KBM-7 (cell line): ENCODE measurements at places on chromosomes 3 and 15.

- DNase-seq = no peak
These were observed 246.9 kb upstream of the LRIG1 start for GRCh38 chr3:66747696-66748095.

- DNase-seq = no peak
These were observed 563.4 kb upstream of the DPPA4 start for GRCh38 chr3:109900783-109901182.

DNA sequence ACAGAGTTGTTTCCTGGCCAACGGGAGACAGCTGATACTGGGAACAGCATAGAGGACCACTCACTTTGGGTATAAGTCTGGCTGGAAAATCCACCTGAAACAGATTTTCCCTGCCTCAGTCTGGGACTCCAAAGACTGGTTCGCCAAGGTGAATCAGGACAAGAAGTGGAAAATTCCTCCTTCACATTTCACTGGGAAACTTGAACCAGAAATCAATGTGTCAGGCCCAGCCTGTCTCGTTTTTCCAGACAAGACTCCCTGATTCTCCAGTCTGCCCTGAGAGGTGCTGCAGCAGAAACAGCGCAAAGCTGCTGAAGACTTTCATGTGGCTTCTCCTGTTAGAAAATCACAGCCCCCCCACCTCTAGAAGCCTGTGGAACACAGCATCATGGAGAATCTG, 269.8 kb downstream of the OPA1 start:
- no peak for DNase-seq

DNA sequence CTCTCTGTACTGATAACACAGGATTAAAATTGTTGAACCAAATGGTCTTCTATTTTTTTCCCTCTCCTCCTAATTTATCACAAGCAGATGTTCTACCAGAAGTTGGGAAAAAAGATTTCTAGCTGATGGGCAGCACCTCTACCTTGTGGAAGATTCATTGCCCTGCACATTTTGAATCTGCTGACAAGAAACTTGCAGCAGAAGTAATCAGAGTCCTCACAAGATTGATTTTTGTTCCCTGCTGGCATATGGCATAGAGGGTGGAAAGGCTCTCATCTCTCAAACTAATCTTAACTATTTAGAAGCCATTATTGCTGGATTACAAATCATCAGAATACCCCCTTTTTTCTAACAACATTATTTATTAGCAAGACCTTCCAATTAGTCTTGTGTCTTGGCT, 148.9 kb upstream of the MEIS2 start:
- no peak for DNase-seq

GRCh38 chr3:128083980-128084674, 31.9 kb downstream of the SEC61A1 start:
- no peak for DNase-seq

- no peak for DNase-seq
These were observed 348.6 kb upstream of the CCDC54 start for GRCh38 chr3:107028626-107029025.

DNA sequence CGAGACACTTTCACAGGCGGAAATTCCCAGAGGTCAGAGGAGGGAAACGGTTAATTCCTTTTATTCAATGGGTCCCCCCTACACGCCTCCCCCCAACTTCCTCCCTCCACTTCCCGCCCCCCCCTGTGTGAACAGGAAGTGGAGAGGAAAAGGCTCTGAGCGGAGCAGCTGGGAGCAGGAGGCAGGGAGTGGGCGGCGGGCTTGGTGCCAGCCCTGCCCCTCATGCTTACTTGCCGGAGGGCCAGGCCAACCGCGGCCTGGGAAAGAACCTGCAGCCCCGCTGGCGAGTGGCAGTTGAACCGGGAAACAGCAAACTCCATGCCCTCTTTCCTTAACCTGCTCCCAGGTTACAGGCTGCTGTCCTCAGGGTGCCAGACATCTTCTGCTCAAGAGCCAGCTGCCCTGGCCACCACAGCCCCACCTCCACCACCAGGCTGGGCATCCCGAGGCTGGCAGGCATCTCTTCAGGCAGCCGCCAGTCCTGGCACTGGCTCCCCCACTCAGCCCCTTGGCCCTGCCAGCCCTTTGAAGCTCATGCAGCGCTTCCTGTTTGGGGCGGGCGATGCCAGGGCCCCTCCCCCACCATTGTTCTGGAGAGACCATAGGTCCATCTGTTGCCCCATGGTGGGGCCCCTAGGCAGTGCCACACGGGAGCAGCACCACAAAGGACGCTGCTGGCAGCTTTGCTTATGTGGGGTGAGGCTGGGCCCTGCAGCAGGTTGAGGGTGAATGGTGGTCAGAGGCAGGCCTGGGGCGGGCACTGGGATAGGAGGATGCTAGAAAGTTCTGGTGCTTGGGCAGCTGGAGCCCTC, 12.9 kb downstream of the VPS18 start:
- DNase-seq = no peak

GRCh38 chr3:99872923-99873254, 55.2 kb downstream of the CMSS1 start:
- DNase-seq = no peak

DNA sequence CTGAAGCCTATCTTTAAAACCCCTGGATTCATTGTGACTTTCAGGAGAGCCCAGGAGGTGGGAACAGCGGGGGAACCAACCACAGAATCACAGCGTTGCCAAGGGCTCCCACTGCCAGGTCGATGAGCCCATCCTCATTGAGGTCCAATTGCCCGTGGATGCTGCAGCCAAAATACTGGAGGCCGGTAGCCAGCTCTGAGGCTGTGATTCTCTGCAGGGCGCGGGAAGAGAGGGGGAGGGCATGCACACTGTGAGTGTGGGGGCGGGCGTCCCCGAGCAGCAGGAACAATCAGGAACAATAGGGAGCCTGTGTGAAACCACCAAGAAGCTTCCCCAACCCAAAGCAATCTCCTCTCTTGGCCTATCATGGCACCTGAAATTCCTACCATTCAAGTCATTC, 53.4 kb downstream of the FEM1B start:
- no peak for DNase-seq
